A549 treated with GW870086 at 1 μM for 4 hours (cell line): ENCODE measurements at places on chromosomes 3 and 15. TPM values are rescaled to one million over a fixed set of nuclear protein-coding genes. Genes with fewer than 3 reads are reported as not detected.

The MAP2K1 gene
- total RNA-seq = 69.5 to 120 TPM (median 116 TPM) in 5 replicates

The PLSCR2 gene
- total RNA-seq = not detected in 5 replicates

The GOLGA8J gene
- total RNA-seq = 0.10 TPM in 1 of 5 replicates, not detected in the others

The FOXP1 gene
- 5.6 to 8.0 TPM (median 7.7 TPM) in 5 replicates for total RNA-seq

The TMEM266 gene
- total RNA-seq = 0.11 to 0.24 TPM (median 0.18 TPM) in 4 of 5 replicates, not detected in the other

The SPESP1 gene
- not detected in 5 replicates for total RNA-seq

The PRSS50 gene
- not detected in 5 replicates for total RNA-seq

The HERC2 gene
- total RNA-seq = 36.4 to 49.9 TPM (median 47.1 TPM) in 5 replicates

The TRPM1 gene
- not detected in 5 replicates for total RNA-seq

The P2RY14 gene
- not detected in 5 replicates for total RNA-seq

The P2RY1 gene
- 0.43 to 0.60 TPM (median 0.50 TPM) in 5 replicates for total RNA-seq
